ENCODE measurements at places on chromosomes 3 and 15.

DNA sequence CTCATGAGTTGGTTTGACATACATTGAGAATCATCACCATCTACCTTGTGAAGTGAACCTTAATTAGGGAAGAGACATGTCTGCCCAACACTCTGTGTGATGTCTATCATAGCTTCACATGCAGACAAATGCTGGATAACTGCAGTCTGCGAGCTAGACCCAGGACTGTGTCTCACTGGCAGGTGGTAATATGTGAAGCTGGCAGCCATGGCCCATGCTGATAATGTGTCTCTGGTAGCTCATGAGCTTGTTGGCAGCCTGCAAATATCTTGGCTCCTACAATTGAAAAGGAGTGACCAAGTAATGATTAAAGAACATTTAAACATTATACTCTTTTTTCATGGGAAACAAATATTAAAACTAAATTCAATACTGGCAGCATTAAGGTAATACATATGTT is 234.8 kb downstream of the CHST2 start:
- no peak for DNase-seq

- DNase-seq, result no peak
Measured at GRCh38 chr15:63597038-63597790, at the start of gene FBXL22. Gene FBXL22 (plus strand): TSS chr15:63597387. CDS start chr15:63597393, 6 bp downstream.

- DNase-seq, result no peak
Measured at GRCh38 chr3:124178531-124178930, 186.6 kb upstream of the ROPN1 start.

- no peak for DNase-seq
Measured at GRCh38 chr15:100934726-100935125, 15.6 kb downstream of the LRRK1 start.

DNA sequence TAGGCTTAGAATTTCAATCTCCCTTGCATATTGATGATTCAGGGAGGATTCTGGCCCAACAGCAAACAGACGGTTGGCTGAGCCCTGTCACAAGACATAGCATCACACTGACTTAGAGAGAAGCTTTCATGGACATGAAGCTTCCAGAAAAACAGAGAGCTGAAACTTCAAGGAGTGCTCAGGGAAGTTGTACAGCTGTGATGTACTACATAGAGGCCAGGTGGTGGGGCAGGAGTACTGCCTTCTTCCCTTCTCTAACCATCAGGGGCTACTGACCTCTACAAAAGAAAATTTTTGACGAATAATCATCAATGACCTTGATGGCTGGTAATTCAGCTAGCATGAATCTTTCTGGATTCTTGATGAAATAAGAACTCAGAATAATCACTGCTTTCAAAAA is 378.5 kb downstream of the ERC2 start:
- no peak for DNase-seq

- DNase-seq, result no peak
Measured at GRCh38 chr15:45665261-45665660, 30.4 kb downstream of the SQOR start.

- no peak for DNase-seq
Measured at GRCh38 chr15:36982430-36982829, 117.9 kb downstream of the MEIS2 start.

DNA sequence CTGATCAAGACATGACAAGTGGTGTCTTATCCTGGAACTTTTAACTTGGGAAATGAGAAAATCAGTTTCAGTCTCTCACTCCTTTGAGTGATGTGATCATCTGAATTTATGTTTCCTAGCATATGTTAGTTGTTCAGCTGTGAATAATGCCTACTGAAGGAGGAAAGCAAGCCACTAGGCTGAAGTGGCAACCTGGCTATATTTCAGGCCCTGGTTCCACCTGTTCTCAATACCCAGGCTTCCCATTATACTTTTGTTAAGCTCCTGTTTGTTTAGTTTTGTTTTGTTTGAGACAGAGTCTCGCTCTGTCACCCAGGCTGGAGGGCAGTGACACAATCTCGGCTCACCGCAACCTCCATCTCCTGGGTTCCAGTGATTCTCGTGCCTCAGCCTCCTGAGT is 243.8 kb downstream of the ALCAM start:
- DNase-seq, result no peak

GRCh38 chr3:149800693-149801092 is 8.3 kb upstream of the ANKUB1 start:
- DNase-seq, result no peak

DNA sequence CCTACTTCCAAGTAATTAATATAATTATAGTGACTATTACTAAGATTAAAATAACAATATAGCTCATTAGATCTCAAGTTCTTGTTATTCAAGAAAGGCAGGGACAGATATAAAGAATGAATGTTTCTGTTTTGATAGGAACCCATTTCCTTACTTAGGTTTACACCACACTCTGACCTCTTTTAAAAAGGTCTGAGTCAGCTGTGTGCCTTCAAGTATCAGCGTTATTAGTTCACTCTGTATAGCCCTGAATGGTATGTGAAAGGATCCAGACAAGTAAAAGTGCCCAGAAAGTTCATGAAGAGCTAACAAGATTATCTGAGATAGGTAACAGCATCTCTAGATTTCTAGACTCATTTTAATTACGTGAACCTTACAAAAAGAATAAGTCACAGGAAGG is 28.9 kb downstream of the PDCD10 start:
- no peak for DNase-seq

GRCh38 chr3:88044411-88044810 is 14.4 kb downstream of the CGGBP1 start:
- no peak for DNase-seq

DNA sequence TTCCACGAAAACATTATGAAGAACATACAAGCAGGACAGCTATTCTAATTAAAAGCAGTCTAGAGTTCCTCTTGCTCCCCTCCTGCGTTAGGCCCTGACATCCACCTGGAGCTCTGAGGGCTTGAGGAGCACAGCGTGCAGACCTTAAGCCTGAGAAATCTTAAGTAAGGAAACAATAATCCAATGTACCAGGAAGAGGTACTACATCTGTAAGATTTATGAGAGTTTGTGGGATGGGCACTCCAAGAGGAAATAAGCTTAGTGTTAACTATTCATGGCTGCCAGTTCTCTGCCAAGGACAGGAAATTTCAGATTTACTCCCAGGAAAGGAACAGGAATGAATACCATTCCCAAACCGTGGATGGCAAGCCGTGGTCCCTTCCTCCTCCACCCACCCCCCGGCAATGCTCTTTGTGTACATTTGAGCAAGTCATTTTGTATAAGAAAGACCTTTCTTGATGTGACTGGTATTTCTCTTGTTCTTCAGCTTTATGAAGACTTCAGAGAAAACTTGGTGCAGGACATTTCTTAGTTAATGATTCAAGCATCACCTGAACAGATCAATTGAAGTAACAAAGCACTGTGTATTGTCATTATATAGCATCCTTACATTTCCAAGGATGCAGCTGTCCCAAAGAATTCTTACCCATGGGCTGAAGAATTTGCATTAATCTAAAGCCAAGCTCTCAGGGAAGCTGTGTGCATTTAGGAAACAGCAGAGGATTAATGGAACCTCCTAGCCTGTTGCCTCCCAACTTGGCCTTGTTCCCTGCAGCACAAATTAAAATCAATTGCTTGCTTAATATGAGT is 28.8 kb upstream of the VILL start:
- DNase-seq, result no peak

GRCh38 chr15:70050441-70050840 is 47.3 kb downstream of the TLE3 start:
- no peak for DNase-seq

GRCh38 chr3:28115316-28115715 is 126.1 kb upstream of the CMC1 start:
- DNase-seq, result no peak

DNA sequence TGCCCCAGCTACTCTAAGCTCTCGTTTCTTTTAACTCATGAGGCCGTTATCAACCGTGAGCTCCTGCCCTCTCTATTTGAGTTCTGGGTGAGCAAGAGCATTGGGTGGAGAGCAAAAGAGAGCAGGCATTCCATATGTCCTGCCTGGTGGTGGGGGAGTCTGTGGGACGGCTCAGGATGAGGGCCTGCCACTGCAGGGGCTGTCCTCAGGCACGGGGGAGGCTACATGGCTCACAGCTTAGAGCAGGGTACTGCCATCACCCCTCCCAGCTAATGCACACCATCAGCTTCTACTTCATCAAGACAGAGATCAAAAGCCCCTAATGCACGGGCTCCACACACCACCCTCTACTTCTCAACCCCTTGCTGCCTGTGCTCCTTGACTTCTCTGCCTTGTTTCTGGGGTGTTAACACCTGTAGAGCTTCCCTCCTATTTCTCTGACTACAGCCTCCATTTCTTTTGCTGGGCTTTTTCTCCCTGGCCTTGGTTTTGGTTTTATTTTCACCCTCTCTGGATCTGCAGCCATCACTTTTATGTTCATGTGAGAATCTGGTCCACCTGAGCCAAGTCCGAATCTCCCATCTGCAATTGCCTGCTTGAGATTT is 114.1 kb downstream of the ALDH1A2 start:
- no peak for DNase-seq

GRCh38 chr15:76575679-76576078 is 239.1 kb downstream of the ISL2 start:
- no peak for DNase-seq

DNA sequence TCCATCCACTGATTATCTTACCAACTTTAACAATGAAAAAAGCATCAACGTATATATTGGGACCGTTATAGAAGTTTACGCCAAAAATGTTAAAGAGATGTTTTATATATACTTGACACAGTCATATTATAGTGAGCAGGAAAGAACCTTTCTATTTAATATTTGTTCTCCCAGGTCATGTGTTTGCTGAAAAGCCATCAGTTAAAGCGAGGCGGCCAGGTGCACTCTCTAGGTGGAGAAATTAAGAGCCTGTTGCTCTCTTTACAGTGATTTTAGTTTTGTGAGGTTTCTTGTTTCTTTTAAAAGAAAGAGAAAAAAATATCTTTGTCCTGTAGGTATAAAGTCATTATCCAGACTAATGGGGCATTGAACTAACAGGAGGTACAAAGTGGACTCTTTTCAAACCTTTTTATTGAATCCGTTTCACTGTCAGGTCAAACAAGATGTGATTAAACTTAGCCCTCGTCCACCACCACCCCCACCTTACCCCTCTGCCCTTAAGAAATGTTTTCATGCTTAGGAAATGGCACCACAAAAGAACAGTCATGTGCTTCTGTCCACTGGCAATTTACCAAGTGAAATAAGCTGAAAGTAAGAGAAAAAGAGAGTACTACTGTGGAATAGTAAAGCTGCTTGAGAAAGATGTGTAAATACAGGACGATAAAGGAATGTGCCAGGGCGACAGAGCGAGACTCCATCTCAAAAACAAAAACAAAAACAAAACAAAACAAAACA is 279.9 kb downstream of the PTPRG start:
- DNase-seq, result no peak

DNA sequence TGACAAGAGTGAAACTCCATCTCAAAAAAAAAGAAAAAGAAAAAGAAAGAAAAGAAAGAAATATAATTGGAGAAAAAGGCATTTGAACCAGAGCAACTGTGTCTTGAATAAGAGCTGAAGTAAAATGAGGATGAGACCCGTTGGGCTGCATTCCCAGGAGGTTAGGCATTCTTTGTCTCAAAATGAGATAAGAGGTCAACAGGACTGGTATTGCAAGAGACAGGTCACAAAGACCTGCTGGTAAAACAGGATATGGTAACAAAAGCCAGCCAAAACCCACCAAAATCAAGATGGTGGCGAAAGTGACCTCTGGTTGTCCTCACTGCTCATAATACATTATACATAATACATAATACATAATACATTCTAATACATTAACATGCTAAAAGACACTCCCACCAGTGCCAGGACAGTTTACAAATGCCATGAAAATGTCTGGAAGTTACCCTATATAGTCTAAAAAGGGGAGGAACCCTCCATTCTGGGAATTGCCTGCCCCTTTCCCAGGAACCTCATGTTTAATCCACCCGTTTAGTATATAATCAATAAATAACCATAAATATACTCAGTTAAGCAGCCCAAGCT is 8.6 kb upstream of the TIPIN start:
- DNase-seq, result no peak

- no peak for DNase-seq
Measured at GRCh38 chr3:79769229-79769628, 1.4 kb upstream of the ROBO1 start.

DNA sequence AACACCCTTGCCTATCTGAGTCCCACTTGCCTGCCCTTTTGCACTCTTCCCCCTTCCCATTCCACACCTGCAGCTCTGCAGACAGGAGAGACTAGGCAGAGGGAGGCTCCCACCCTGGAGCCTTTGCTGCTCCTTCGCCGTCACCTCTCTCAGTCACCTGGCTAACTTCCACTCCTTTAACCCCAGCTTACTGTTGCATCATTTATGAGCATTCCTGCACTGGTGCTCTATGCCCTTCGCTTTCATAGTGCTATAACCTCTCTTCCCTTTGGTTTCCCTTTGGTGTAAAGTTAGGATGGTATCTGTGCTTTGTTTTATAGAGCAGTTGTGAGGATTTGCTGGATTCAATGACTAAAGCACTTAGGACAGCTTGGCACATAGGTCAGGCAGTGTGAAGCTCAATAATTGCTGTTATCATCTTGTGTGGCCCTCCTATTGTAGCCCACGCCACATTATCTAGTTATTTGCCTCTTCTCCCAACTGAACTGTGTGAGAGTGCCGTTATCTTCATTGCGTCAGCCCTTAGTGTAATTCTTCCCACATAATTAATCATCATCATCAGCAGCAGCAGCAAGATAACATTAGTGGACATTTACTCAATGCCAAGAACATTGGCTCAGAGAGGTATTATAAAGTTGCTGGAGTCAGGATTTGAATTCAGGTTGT is 253.9 kb downstream of the CACNA2D3 start:
- no peak for DNase-seq

DNA sequence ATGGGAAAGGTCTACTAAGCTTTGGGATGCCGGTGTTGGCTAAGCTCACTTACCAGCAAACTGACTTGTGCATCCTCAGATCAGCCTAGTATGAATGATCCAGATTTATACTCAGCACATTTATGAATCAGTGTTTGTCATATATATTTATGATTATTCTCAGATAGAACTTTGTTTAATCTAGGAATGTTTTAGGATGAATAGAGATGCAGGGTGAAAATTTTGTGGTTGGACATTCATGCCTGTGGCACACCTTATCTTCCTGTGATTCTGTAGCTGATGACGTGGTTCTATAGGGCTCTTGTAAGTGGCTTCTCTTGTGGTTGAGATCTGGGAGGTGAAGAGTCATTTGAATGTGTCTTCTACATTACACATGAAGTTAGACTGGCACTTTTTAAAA is 11.4 kb downstream of the CDIN1 start:
- DNase-seq, result no peak

- DNase-seq, result no peak
Measured at GRCh38 chr3:76063811-76064210, 278.5 kb upstream of the ZNF717 start.

GRCh38 chr3:90015688-90016356 is 908.4 kb downstream of the EPHA3 start:
- no peak for DNase-seq

Measured in stimulated activated CD8-positive, alpha-beta memory T cell treated with anti-CD3 and anti-CD28 coated beads, Interleukin-7, amount 100 ng/mL, for 1 hour (primary cell).